Stimulated activated CD4-positive, alpha-beta T cell treated with anti-CD3 and anti-CD28 coated beads, Interleukin-1b, Interleukin-23, amount 100 ng/mL, for 1 hour (primary cell): ENCODE measurements at places on chromosomes 2 and 18.

DNA sequence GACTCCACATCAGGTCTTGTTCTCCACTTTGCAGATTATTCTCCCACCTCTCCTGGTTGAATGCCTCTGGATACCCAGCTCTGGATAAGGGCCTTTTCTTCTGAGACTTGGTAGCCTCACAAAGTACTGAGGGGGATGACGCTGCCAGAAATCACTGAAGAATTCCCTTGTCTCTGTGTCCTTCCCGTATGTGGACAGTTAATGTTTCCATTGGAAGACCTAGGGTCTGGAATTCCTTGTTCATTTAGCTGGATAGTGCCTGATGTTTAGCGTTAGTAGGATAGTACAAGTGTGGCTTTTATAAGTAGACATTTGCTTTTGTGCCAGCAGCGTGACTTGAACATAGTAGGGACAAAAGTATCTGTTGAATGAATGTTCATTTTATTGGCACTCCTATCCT, 76.9 kb downstream of the CLHC1 start:
- DNase-seq = no peak

- no peak for DNase-seq
Observed at GRCh38 chr2:855177-855576, 95.5 kb upstream of the SNTG2 start.

- no peak for DNase-seq
Observed at GRCh38 chr2:99242151-99242550, 13.3 kb downstream of the LYG2 start.

DNA sequence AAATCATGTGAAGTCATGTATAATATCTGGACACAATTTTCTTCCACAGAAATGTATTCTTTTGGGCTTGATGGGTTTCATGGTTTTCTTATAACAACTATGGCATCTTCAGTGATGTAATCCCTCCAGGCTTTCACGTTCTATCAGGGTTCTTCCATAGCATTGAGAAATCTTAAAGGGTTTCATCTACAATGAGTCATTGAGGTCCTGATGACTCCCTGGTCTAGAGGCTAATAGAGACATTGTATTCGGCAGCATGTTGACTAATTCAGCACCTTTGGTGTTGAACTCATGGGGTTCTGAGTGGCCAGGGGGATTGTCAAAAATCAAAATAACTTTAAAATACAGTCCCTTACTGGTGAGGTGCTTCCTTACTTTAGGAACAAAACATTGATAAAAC, 614.0 kb upstream of the CRIM1 start:
- no peak for DNase-seq

- no peak for DNase-seq
Observed at GRCh38 chr18:79241755-79242154, 154.0 kb upstream of the NFATC1 start.

- DNase-seq = no peak
Observed at GRCh38 chr2:9692456-9693195, 61.8 kb upstream of the YWHAQ start.

- peak; percentile 84 for DNase-seq
Observed at GRCh38 chr2:9142551-9143263, 63.9 kb upstream of the ASAP2 start.

DNA sequence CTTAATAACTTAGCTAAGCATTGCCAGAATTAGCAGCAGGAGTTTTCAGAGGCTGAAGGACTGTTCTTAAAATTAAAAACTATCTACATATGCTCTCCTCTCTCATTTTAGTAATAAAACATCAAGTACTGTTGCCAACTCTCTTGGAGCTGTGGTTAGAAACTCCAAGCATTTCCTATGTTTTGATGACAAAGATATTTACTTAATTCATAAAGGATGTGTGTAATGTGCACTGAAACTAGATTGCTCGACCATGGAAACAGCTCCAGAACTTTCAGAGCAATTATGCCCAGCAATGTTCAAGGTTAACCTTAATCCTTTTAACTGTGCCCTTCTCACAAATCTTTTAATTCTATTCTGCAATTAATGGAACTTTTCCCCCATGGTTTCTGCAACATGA, 8.4 kb downstream of the GRP start:
- DNase-seq = no peak

GRCh38 chr2:212949786-212950185, 201.6 kb downstream of the IKZF2 start:
- DNase-seq = no peak

DNA sequence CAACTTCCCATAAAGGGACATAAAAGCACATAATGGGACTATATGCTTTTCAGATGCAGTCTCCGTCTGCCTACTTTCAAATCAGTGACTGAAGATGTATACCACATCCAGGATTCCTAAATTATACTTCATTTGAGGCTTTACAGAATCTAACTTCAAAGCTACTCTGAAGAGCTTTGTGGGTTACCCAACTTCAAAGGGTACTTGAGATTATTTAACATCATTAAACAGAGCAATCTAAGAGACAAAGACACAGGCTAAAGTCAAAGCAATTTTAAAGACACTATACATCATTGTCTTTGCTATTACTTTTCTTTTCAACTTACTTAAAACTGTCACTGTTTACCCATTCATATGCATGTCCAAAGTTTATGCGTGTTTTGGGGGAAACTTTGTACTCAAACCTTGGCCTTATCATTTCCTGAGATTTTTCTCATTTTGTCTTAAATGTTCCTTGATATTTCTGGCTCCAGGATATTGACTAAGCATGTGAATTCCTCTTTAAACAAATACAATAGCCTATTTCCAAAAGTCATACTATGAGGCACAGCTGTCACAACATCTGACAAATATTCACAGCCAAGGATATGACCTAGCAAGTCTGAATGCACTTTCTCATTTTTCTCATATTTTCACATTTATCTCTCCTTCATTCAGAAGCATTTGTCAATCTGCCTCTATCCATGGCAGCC, 1985.1 kb upstream of the PIK3C3 start:
- no peak for DNase-seq

DNA sequence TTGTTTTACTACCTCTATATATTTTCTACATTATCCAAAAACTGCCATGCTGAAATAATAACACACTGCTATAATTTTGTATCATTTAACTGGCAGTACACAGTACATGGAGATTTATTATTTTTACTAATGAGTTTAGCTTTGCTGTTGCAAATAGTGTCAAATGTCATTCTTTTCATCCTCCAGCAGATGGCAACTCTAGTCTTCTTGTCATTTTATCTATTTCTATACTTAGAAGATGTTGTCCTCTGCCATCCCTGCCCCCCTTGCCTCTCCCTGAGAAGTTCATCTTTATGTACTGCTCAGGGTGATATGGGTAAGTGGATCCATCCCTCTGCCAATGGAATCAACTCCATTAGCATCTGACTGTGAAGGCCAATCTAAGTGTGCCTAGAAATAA, 21.7 kb upstream of the LRRTM1 start:
- no peak for DNase-seq

DNA sequence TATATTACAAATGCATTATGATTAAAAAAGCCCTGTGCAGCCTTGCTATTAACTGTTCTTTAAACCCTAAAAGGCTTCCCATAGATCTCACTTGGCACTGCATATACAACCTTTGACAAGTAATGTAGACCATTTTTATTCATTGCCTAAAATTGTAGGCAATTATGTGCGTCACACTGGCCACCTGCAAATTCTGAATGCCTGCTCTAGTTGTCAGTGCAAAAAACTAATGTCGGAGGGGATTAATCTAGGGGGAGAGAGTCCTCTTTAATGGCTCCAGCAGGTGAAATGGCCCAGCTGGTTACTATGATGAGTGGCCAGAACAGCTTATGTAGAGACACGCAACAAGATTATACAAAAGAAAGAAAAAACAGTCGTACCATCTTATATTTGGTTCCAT, 123.2 kb downstream of the OLA1 start:
- no peak for DNase-seq

GRCh38 chr18:12973562-12974213, 17.5 kb upstream of the CEP192 start:
- no peak for DNase-seq

DNA sequence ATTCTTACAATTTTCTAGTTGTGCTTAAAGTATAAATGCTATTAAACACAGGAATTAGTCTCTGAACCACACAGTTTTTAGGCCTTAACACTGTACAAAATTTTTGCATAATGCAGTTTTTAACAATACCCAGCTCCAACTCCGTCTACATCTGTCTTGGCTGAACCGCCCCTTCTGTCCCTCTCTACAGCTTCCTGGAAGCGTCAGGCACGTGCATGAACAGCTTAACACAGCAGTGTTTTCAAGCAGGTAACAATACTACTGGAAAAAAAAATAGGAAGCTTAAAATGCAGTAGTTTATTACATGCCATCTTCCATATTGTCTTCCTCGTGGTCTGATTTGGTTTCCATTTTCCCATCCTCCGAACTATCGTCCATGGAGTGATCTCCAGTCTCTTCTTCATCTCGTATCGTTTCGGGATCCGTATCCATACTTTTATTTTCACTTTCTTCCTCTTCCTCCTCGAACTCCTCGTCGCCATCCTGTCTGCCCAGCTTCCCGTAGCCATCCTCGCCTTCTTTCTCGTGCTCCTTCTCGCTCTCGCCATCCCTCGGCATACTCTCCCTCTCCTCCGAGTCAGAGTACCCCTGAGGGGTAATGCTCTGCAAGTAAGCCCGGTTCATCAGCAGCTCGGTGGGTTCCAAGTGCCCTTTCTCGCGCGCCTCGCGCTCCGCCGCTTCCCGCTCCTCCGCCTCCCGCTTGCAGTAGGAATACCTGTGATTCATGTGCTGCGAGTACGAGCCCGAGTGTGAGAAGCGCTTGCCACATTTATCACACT, 130.6 kb downstream of the ZEB2 start:
- DNase-seq = no peak

- no peak for DNase-seq
Observed at GRCh38 chr2:56313500-56313921, 129.7 kb downstream of the CCDC85A start.

DNA sequence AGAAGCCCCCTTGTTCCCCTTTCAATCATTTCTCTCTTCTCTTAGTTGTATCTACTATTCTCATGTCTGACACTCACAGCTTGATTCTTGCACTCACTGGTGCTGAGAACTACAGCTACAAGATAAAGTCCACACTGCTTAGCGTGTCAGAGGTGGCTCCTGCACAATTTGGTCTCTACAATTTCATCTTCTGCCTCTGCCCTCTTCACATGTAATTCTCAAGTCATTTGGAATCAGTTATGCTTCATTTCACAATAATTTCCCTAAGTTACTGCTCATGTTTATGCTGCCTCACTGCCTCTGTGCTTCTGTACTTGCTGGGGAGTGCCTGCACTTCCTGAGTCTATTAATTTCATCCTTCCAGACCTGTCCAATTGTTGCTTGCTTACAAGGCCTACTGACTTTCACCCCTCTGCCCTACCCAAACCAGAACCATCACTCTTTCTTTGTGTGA, 11.6 kb upstream of the NAB1 start:
- DNase-seq = no peak

- no peak for DNase-seq
Observed at GRCh38 chr2:159595410-159596046, 20.8 kb downstream of the BAZ2B start.

DNA sequence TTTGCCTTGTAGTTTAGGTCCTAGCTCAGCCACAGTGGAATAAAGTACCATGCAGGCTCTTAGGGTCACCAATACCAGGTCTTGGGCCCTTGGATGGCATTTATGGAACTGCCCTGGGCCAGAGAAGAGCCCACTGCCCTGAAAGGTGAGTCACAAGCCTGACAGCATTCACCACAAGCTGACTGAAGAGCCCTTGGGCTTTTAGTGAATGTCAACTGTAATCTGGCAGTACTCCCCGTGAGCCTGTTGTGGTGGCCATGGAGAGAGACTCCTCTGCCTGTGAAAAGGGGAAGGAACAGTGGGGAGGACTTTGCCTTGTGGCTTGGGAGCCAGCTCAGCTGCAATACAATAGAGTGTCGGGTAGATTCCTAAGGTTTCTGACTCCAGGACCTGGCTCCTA, 1389.7 kb downstream of the DSC3 start:
- no peak for DNase-seq

- DNase-seq = no peak
Observed at GRCh38 chr2:165238295-165238694, 919 bp upstream of the SCN2A start.

DNA sequence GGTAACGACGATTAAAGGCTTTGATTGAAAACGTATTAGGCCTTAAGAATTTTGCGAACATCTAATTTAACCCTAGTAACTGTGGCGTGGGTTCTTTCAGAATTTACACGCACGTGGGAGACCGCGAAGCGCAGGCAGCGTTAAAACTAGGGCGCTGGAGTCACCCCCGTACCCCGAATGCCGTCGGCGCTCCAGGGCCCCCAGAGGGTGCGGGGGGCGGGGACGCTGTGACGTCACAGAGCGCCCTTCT, 673 bp upstream of the SMCHD1 start:
- peak; percentile 50 for DNase-seq

- DNase-seq = no peak
Observed at GRCh38 chr18:75213611-75214331, 3.2 kb downstream of the TSHZ1 start.
